Stimulated activated naive CD4-positive, alpha-beta T cell (primary cell): ENCODE measurements at places on chromosomes 2 and 18.

DNA sequence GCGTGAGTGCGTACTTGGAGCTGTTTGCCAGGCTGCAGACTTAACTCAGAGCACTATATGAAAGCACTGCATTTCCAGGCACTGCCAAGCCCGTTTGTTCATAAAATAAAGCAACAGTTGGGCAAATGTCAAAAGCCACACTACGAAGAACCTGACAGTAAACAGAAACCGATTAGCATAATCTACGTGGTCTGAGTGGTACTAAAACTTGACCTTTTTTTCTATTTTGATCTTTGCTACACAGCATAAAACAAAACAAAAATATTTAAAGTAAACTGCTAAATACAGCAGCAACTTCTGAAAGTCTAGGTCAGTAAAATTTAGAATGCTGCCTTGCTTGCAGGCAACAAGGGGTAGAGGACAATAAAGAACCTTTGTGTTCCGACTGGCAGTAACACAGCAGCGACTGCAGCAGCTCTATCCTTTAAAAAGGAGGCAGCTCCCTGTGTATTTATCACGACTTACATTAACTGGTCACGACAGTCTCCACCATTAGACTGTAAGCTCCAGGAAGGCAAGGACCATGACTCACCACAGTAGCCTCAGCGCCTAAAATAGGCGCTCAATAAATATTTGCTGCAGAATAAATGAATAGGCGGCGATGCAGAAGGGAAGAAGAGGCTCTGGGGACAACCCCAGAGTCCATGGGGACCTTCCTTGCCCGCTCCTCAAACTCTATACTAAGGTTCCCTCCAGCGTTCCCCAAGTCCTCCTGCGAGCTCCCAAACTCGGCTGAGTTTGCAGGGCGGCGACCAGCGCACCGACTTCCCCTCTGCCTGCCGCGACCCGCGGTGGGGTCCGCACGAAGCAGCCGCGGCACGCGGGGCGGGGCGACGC lies 902 bp downstream of the SS18 start:
- DNase-seq, result no peak

- no peak for DNase-seq
Measured at GRCh38 chr2:181124497-181124896, 144.1 kb downstream of the UBE2E3 start.

DNA sequence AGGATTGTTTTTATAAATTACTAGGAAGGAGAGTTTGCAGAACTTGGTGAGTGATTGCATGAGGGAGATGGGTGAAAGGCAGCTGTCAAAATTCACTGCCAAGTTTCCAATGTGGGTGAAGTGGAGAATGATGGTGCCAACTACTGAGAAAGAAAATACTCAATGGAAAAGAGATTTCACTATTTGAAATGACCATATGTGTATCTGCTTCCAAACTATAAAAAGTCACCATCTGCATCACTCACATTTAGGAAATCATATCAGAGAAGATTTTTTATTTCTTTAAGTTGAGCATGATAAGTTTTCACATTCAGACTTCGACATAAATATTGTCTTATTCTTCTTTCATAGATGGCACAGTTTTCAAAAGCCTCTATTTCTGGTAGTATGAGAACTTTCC lies 570.0 kb upstream of the DSEL start:
- no peak for DNase-seq

DNA sequence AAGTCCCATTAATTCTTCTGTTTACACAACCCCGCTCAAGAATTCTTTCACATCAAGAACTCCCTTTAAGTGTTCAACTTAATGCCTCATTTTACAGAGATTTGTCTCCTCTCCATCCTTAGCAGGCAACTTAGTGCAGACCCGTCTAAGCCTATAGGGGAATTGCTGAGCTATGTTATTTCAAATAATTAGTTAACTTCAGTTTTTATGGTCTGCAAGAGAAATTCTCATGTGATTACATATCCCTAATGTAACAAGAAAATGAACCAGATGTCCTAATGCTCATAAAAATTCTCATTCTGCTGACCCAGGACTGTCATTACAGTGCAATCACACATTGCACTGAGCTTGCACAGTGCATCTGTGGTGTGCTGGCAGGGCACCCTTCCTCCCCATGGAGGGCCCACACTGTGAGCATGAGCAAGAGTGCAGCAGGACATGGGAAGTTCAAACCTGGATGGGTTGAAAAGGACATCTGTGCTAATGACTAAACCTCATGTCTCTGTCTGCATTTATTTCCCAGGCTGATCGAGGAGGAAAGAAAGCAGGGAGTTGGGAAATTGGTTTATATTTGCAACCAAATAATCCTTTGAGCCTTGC lies 97.1 kb downstream of the COL5A2 start:
- no peak for DNase-seq

DNA sequence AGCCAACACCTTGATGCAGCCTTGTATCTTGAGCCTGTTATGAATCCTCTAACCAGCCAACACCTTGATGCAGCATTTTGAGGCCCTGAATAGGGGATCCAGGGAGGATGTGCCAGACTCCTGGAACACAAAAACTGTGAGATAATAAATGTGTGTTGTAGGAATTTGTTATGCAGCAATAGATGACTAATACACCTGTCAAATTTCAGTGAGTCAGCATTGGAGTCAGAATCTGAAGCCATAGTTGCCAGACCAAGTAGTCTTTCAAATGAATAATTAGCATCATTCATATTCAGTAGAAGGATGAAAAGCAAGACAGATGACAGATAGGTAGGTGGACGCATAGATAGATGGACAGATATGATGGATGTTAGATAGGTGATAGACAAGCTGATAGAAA lies 942.5 kb upstream of the SLC39A10 start:
- no peak for DNase-seq

GRCh38 chr2:57902578-57902977 lies 144.0 kb upstream of the VRK2 start:
- DNase-seq, result no peak

GRCh38 chr2:221283896-221284545 lies 288.1 kb downstream of the EPHA4 start:
- no peak for DNase-seq

GRCh38 chr2:96129528-96130120 lies 8.7 kb downstream of the ASTL start:
- no peak for DNase-seq

DNA sequence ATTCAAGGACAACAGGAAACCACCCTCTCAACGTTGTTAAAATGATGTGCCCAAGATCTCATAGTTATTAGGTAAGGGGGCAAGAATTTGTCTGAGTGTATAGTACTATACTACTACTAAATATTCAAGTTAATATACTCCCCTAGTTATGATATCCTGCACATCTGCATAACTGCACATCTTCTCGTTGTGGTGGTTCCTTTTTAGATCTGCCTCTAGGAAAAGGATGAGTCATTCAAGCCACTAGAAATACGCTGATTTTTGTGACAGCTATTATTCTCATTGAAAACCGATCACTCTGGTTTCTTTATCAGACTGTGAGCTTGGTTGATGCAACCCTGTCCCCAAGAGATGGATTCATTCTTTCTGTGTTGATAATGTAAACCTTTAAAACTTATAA lies 1067.0 kb upstream of the FANCL start:
- no peak for DNase-seq

DNA sequence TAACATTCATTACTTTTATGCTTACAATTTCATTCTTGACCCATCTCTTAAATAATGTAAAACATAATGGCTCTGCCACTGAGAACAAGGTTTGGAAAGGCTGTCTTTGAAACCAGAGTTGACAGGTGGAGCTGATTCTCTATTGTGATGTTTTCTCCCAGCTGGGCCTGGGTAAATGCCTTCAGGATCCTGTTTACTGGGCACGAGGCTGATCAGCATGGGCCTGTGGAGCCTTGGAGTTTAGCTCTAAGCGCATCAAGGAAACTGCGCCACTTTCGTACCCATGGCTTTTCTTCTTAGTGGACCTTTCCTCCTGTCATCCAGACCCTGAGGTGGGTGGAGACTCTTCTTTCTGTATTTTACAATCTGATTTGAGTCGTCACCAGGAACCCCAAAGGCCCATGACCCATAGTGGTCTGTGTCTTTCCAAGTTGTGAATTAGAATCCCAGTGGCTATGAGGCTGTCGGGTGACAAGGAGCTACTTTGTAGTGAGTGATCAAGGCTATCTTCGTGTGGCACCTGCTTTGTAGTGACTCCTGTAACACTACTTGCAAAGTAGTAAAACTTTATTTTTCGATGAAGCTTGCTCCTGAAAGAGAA lies 123.1 kb downstream of the LPIN1 start:
- no peak for DNase-seq

DNA sequence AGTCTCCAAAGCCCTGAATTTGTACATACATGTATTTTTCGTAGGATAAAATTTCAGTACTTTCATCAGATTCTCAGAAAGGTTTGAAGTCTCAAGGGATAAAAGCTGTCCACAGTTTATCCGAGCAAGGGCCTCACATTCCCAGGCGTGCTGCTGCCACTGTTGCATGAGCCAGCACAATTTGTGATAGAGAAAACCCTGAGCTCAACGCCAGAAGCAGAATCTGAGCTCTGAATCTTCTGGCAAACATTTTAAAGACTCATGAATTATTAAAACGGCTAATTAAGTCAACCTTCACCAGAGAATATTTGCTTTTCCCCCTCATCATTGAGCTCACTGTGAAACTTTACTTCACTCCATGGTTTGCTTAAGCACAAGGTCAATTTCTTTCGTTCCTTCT lies 38.5 kb upstream of the STPG4 start:
- DNase-seq, result no peak

- no peak for DNase-seq
Measured at GRCh38 chr18:39966275-39966674, 1988.8 kb upstream of the PIK3C3 start.

DNA sequence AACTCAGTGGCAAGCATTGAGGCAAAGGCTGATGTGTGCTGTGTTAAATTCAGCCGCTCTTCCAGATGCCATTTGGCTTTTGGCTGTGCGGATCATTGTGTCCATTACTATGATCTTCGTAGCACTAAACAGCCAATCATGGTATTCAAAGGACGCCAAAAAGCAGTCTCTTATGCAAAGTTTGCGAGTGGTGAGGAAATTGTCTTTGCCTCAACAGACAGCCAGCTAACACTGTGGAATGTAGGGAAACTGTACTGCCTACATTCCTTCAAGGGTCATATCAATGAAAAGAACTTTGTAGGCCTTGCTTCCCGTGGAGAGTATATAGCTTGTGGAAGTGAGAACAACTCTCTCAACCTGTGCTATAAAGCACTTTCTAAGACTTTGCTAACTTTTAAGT lies 195.5 kb upstream of the RAB12 start:
- DNase-seq, result no peak

DNA sequence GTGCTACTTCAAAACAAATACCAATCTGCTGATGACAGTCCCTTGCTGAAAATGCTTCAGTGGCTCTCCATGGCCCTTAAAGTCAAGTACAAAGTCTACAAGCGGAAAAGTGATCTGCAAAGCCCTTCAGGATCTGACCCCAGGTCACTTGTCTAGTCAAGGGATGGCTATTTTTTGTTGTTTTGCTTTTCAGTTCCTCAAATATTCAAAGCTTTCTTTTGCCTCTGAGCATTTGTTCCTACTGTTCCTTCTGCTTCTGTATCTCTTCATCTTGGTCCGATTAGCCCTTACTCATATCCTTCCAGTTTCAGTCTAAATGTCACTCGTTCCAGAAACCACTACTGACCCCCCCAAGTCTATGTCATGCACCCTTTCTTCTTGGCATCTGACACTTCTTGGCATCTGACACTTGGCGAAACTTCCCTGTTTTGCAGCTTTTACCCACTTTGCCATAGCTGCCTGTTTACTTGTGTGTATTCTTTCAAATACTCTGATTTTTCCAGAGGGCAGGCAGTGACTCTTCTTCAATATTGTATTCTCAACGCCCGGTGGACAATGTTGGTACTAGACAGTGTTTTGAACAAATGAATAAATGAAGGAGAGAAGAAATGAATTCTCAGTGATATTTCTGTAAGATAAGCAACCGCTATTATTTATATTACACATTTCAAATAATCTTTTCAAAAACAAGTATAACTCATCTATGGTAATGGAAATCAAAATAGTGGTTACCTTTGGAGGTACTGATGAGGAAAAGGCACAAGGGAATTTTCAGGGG lies 175.9 kb upstream of the FN1 start:
- no peak for DNase-seq

DNA sequence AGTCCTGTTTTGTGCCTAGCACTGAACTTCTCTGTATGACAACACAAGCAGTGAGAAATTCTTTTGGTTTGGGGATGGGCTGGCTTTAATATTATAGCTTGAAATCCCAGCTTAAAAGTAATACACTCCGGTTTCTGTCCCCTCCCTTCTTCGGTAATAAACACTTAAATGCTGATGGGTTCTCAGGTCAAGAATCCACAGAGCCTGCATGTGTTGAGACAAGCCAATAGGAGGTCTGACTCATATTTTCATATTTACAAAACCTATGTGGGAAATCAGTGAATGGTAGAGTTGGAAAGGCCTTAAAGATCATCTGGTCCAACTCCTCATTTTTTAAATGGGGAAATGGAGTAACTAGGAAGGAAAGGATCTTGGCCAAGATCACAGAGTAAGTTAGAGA lies 47.5 kb downstream of the VSNL1 start:
- no peak for DNase-seq

- no peak for DNase-seq
Measured at GRCh38 chr2:38554973-38555595, 47.6 kb downstream of the HNRNPLL start.

DNA sequence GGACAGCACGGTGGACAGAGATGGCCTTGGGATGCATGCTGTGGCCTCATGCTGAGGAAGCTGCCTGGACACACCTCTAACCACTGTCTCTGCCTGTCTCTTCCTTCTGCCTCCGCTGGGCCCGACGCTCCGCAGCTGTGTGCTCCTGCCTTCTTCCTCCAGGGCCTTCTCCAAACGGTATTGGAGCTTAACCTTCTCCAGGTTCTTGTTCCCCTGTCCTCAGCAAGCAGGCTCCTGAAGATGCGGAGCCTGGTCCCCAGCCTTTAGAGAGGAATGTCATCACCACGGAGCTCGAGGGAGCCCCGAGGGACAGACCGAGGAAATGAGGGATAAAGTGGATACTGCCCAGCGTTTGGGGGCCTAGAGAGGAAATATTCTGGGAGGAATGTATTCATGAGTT lies 155.1 kb downstream of the DYSF start:
- no peak for DNase-seq

- no peak for DNase-seq
Measured at GRCh38 chr2:69190743-69191404, 177.9 kb downstream of the ANTXR1 start.

DNA sequence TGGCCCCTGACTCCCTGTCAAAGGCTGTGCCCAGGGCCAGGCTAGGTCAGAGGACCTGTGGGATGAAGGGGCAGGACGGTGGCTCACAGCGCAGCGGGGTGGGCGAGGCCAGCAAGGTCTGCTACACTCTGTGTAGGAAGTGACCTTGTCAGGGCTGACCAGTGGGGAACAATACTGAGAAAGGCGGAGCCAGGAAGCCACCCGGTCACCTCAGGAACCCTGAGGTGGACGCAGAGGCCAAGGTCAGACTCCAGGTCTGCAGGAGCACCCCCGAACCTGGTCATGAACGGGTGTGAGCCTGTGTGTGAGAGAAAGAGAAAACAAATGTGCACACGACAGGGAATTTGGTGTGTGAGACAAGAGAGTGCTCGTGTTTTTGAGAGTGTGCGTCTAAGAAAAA lies 72.3 kb downstream of the SMAD7 start:
- DNase-seq, result no peak

- no peak for DNase-seq
Measured at GRCh38 chr2:102622646-102623045, 3.3 kb downstream of the SLC9A2 start.

- DNase-seq, result no peak
Measured at GRCh38 chr2:182018218-182018617, 32.6 kb downstream of the PPP1R1C start.

GRCh38 chr2:147051248-147051647 lies 793.6 kb upstream of the ACVR2A start:
- DNase-seq, result no peak

- DNase-seq, result peak; percentile 87
Measured at GRCh38 chr2:170973492-170974303, 44.6 kb downstream of the GORASP2 start.
